ENCODE measurements at places on chromosomes 12 and 14.

GRCh38 chr12:96386794-96387193 lies 13.4 kb downstream of the CDK17 start:
- no peak for DNase-seq

DNA sequence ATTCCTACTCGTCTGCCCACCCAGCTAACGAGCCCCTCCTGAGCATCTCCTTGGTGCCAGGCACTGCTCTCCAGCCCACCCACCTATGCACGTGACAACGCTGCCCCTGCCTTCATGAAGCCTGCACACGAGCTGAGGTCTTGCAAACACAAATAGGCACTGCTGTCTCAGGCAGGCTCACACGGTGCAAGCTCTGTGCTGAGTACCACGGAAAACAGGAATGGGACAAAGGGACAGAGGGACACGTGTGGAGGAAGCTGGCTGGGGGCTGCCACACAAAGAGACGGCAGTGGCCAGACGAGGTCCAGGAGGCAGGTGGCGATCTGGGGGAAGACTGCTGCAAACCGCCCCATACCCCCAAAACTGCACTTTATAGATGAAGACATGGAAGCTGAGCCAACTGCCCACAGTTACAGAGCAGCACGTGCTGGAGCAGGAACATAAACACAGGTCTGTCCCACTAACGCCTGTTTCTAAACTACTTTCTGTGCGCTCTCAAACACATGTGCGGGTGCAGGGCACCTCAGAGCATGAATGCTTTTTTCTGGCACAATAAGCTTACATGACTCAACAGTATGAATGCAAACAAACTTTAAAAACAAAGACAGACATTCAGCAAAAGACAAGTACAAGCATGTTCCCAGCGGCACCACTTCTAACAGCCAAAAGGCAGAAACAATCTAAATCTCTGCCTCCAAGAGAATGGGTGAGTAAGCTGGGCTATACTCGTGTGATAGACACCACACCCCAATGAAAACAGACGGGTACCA lies 64.5 kb downstream of the AMN start:
- DNase-seq = peak; percentile 85

DNA sequence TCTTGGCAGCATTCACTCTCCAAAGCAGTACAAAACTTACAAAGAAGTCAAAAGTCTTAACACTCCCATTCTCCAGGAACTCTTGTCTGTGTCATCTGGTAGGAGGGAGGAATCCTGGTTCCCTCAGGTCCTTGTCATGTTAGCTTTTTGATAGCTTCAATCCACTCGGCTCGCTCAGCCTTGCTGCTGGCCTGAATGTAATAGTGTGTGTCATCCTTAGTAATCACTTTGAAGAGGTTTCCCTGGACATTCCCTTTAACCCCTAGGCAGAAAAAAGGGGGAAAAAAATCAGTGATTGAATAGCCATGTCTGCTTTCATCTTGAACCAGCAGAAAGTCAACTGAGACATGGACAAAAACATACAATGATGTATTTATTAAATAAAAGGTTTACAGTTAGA lies 24.8 kb downstream of the PLEK2 start:
- DNase-seq = no peak

DNA sequence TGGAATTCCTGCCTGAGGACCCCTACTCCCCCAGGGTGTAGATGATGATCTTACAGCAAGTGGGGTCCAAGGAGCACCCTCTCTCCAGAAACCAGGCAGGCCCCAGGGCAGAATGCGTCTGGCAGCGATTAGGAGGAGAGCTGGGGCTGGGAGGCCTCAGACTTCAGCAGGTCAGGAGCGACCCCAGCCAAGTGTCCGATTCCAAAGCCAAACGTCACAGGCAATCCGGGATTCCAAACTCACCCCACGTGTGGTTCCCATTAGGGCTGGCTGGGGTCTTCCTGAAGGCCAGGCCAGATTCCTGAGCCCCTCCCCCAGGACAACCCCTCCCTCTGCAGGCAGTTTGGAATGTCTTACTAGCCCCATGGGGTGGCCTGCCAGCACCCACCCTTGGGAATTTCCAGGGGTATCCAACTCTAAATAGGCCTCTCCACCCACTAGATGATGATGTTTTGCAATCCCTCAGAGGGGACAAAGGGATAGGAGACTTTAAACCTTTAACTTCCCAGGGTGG lies 17.3 kb upstream of the FIGNL2 start:
- DNase-seq = no peak

GRCh38 chr14:31962920-31963319 lies 114.2 kb upstream of the ARHGAP5 start:
- no peak for DNase-seq

- DNase-seq = peak; percentile 80
Observed at GRCh38 chr14:20327005-20327869, 5.8 kb downstream of the CCNB1IP1 start.

DNA sequence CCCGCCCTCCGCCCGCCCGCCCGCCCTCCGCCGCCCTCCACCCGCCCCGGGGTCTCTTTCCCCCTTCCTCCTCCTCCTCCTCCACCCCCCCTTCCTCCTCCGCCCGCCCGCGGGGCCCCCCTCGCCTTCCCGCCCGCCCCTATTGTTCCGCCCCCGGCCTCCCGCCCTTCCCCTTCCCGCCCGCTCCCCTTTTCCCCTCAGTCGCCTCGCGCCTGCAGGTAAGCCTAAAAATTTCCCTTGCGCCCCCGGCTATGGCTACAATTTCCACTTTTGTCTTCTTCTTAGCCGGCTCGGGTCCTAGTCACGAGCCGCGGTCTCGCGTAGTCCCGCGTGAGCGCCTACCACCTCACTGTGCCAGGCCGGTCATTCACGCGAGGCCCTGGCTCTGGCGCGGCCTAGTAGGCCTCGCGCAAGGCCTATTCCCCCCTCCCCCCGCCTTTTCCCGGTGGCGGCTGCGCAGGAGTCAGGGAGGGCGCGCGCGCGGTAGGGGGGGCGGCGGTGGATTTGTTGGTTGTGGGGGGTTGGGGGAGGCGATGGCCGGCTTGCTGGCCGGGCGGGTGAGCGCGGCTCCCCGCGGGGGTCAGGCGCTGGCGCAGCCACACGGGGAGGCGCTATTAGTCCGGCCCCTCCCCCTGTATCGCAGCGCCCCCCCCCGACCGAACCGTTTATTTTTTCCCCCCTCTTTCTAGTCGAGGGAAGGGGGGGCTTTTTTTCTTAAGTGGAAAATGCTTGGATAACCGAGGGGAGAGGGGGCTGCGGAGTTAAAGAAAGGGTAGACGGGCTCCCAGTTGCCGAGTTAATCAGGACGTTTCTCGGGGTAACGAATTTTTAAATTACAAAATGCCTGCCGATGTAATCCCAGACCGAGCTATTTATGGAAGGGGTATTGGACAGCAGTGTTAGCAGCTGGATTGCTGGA lies 516 bp downstream of the PCBP2 start:
- DNase-seq = peak; percentile 93

DNA sequence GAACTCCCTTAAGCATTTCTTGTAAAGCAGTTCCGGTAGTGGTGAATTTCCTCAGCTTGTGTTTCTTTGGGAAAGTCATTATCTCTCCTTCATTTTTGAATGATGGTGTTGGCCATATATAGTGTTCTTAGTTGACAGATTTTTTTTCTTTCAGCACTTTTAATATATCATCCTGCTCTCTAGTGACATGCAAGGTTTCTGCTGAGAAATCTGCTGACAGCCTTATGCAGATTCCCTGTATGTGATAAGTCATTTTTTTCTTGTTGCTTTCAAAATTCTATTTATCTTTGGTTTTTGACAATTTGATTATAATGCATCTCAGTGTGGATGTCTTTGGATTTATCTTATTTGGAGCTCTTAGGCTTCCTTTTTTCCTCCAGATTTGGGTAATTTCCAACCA lies 135.7 kb downstream of the PTPRO start:
- DNase-seq = no peak

DNA sequence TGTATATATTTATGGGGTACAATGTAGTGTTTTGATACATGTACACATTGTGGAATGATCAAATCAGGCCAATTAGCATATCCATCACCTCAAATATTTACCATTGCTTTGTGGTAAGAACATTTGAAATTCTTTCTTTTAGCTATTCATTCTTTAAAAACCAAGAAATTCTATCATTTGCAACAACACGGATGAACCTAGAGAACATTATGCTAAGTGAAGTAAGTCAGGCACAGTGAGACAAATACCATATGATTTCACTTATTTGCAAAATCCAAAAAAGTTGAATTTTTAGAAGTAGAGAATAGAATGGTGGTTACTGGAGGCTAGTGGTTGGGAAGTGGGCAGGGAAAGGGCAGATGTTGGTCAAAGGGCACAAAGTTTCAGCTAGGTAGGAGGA lies 129.3 kb upstream of the PTPRQ start:
- no peak for DNase-seq

GRCh38 chr14:50775357-50775756 lies 55.6 kb downstream of the NIN start:
- DNase-seq = peak; percentile 92

GRCh38 chr14:41925409-41925808 lies 318.7 kb downstream of the LRFN5 start:
- DNase-seq = peak; percentile 52

DNA sequence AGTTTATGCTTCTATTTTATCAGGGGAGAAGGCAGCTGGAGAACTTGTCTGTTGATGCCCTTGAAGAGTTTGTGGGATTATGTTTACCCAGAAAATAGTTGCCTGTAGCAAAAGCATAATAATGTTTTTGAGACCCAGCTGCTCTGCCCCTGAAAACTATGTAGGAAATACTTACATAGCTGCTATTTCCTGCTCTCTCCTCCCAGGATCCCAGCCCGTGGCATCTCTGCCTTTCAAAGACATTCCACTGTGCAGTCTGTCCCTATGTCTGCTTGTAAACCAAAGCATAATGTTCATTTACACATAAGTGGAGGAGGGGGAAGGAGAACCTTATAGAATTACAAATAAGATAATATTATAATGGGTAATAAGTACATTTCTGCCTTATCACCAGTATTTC lies 198.7 kb downstream of the SYT1 start:
- DNase-seq = peak; percentile 48

DNA sequence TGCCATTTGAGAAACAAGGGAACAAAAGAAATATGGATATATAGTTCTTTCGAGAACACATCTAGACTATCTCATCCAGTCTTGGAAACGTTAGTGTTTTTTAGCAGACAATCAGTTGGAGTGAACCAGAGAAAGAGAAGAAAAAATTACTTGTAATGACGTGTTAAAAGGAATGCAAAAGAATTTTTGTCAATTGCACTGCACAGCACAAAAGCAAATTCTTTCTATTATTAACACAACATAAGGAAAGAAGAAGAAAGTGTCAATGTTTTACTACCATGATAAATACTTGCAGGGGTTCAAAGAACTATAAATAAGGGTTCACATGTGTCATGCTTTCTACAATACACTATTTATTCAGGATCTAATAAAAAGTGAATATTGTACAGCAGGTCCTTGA lies 27.5 kb upstream of the GSG1 start:
- no peak for DNase-seq

GRCh38 chr12:10372559-10372958 lies 17.3 kb downstream of the KLRK1 start:
- DNase-seq = no peak

- DNase-seq = no peak
Observed at GRCh38 chr12:7116196-7116595, 7.2 kb upstream of the C1RL start.

GRCh38 chr12:102702447-102703114 lies 214.5 kb downstream of the PAH start:
- peak; percentile 48 for DNase-seq

GRCh38 chr12:65830305-65830704 lies 6.0 kb downstream of the HMGA2 start:
- DNase-seq = peak; percentile 69

- DNase-seq = peak; percentile 5
Observed at GRCh38 chr12:9711664-9712063, 21.2 kb downstream of the CLECL1 start.

GRCh38 chr12:16300122-16300521 lies 22.6 kb upstream of the SLC15A5 start:
- DNase-seq = peak; percentile 56

- peak; percentile 79 for DNase-seq
Observed at GRCh38 chr12:58588770-58589169, 331.5 kb downstream of the LRIG3 start.

DNA sequence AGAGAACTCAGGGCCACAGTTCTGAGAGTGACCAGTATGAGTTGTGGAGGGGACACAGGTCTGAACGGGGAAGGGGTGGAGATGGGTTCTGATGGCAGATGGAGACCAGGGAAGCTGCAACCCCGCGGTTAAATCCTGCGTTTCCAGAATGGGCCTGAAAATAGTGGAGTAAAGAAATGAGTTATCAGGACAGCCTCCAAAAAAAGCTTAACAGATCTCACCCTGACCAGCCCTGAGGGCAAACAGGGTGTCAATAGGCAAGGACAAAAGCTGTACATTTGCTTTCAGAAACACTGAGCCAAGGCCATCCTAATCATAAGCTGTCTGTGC lies 555 bp upstream of the RTN1 start:
- DNase-seq = no peak

DNA sequence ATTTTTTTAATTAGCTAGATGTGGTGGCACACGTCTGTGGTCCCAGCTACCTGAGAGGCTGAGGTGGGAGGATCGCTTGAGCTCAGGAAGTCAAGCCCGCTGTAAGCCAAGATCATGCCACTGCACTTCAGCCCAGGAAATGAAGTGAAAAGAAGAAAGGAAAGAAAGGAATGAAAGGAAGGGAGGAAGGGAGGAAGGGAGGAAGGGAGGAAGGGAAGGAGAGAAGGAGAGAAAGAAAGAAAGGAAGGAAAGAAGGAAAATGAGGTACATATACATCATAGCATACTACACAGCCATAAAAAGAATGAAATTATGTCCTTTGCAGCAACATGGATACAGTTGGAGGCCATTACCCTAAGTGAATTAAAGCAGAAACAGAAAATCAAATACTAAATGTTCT lies 12.2 kb downstream of the DNAI7 start:
- no peak for DNase-seq

DNA sequence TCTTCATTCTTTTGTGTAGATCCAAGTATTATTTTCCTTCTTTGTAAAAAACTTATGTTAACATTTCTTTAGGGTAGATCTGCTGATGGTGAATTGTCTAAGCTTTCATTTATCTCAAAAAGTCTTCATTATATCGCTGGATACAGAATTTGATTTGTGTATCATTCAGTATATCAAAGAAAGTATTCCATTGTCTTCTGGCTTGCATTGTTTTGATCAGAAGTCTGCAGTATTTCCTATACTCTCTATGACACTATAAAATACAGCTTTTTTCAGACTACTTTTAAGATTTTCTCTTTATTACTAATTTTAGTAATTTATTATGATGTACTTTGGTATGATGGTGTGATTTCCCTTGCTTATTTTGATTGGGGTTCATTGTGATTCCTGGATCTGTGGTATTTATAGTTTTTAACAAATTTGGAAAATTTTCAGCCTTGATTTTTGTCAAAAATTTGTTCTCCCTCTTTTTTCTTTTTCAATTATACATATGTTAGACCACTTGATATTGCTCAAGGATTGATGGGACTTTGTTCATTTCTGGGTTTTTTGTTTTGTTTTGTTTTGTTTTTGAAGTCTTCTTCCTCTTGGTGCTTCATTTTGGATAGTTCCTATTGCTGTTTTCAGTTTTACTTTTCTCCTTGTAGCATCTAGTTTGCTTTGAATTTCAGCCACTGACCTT lies 176.5 kb downstream of the ZFP36L1 start:
- DNase-seq = peak; percentile 53

- DNase-seq = no peak
Observed at GRCh38 chr12:78885466-78885865, 20.9 kb downstream of the SYT1 start.

- DNase-seq = no peak
Observed at GRCh38 chr14:23804817-23805216, 148.8 kb upstream of the DHRS4 start.

- no peak for DNase-seq
Observed at GRCh38 chr14:23172096-23172495, 11.4 kb downstream of the SLC7A8 start.
